NCI-H524 treated with DMSO at 0.1 percent for 48 hours (cell line): ENCODE measurements at places on chromosomes 7 and 10.

GRCh38 chr7:67018940-67019339 is 22.3 kb downstream of the TYW1 start:
- no peak for DNase-seq

GRCh38 chr7:27161214-27161720 is 4.1 kb downstream of the HOXA9 start:
- no peak for DNase-seq

DNA sequence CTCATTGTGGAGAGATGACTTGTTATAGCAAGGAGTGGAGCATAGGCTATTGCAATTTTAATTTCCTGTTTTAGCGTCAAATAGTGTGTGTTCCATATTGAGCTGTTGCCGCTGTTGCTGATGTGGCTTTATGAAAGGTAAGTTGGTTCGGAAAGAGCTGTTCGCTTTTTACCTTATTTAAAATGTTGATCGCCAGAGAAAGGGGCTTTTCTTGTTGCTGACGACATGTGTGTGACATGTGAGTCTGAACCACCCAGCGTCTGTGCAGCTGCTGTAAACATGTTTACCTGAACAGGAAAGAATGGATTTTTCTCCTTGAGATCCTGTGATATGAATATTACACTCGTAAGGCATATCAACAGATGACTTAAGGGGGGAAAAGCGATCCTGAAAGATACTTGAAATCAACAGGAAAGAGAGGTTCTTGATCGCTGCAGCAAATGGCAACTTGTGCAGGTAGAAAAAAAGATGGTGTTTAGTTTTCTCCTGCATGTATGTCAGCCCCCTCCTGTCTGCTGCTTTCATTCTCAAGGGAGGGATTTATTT is 2.5 kb downstream of the ZEB1 start:
- DNase-seq = no peak

- DNase-seq = no peak
These were observed 78.5 kb upstream of the LANCL2 start for GRCh38 chr7:55286666-55287065.

DNA sequence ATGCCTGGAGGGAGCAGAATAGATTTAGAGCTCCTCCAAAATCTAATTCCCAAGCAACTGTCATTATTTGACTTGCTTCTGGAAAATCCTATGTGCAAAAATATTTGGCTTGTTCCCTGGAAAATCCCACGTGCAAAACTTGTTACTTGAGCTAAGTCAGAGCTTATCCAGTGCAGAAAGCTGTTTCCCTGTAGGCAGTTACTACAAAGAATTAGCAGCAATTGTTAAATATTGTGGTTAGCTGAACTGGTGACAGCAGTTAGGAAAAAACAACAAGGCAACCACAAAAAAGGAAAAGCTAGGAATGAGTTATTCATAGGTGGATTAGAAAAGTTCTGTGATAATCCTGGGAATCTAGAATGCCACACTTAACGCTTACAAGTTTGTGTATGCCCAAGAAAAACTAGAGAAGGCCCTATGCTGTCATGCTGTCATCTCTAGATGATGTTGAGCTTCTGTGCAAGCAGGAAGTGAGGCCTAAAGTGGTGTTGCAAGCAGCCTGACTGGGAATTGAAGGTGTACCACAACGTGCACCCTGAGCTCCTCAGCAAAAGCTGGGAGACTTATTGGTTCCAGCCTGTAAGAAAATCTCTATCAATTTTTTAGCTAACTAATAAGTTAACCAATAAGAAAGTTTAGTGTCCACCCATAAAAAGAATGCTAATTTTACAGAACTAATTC is 738.6 kb upstream of the LRRTM3 start:
- no peak for DNase-seq

GRCh38 chr7:112509402-112509801 is 28.6 kb downstream of the LSMEM1 start:
- no peak for DNase-seq

DNA sequence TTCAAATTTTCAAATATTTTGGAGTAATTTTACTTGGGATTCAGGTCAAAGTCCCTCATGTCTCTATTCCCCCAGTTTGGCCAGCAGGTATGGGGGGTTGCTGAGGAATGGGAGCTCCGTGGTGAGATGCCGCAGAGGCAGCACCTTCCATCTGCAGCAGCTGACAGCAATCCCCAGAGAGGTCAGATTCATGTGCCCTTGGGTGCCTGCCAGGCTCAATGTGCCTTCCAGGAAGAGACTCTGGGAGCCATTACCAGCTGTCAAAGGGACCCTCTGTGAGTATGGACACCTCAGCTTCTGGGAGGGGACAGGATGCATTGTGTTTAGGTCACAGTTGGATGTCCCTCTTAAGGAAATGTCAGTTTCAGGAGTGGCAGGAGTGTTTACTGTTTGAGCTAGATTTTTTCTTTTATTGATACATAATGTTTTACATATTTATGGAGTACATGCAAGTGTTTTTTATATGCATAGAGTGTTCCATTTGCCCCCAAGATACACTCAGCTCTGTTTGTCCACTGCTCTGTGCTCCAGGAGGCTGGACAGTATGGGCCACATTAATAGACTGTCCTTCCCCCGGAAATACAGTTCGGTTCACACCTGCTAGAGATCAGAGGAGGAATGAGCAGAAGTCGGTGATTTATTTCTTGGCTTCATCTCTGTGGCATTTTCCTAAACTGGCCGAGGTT is 75.3 kb upstream of the GRB10 start:
- no peak for DNase-seq

GRCh38 chr7:73423519-73424488 is 9.8 kb upstream of the FZD9 start:
- no peak for DNase-seq

GRCh38 chr7:91064938-91065337 is 199.3 kb upstream of the FZD1 start:
- no peak for DNase-seq

GRCh38 chr10:31706464-31707092 is 222.1 kb downstream of the ARHGAP12 start:
- DNase-seq = no peak

- DNase-seq = no peak
These were observed 54.8 kb downstream of the MPP7 start for GRCh38 chr10:28248092-28248491.

- DNase-seq = no peak
These were observed 3.4 kb downstream of the FAM24B start for GRCh38 chr10:122875843-122876466.

DNA sequence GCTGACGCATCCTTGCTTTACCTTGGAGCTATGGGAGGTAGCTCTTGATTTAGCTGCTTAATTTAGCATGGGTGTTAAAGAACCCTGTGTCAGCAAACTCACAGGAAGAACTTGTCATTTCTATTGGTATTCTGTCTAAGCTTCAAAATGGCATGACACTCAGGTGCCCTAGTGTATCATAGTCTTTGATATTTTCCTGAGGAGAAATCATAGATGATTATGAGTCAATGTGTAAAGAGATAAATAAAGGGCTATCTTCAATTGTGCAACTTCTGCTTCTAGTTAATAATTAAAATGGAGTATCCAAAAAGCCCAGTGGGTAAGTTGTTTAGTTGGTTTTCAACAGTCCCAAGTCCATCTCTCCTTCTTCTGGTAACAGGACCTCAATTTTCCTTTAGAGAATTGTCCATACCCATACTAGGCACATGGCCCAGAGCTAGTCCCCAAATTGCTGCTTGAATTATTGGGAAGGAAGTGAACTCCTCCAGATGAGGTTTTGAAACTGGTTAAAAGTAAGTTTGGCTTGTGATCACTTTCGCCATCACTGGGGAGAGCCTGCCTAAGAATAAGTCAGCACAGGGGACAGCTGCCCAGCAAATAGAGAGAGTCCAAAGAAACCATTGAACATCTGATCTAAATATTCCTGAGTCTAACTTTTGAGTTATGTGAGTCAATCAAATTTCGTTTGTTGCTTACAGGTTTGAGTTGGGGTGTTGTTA is 169.0 kb upstream of the PHYHIPL start:
- DNase-seq = no peak

- no peak for DNase-seq
These were observed 22.4 kb upstream of the SEMA3C start for GRCh38 chr7:80941208-80941758.

GRCh38 chr10:21432266-21432665 is 93.2 kb downstream of the SKIDA1 start:
- DNase-seq = no peak

- DNase-seq = no peak
These were observed 4.7 kb upstream of the OPN4 start for GRCh38 chr10:86649471-86650150.

- DNase-seq = no peak
These were observed 182.8 kb downstream of the ZWINT start for GRCh38 chr10:56178210-56178609.

DNA sequence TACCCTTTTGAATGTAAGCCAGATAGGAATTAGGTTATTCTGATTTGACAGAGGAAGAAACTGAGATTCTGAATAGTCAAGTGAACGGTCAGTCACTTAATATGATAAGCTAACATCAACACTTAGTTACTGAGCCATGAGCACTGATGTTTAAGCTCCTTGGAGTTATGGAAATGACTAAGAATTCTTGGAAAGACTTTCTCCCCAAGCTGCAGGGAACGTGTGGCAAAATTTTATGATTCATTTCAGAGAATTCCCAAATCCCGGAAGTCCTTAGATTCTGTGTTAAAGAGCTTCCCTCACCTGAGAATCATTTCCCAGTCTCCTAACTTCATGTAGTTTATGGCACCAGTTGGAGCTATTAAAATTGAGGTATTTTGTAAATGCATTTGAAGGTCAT is 330.9 kb downstream of the XPNPEP1 start:
- no peak for DNase-seq

DNA sequence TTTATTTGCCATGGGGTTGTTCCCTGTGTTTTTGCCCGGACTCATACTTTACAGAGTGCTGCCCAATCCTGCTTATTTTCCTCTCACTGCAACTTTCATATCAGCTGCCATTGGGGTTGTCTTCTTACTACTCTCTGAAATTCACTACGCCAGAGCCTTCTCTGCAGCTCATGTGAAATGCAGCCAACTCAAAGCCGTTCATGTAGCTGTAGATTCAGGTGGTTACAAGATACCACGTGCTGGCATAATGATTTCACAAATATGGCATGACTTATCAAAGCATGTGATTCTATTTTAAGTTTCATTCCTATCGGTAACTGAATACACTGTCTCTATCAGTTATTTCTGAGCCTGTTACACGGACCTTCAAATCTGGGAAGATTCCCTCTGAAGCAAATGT is 130.3 kb upstream of the WNT16 start:
- no peak for DNase-seq

DNA sequence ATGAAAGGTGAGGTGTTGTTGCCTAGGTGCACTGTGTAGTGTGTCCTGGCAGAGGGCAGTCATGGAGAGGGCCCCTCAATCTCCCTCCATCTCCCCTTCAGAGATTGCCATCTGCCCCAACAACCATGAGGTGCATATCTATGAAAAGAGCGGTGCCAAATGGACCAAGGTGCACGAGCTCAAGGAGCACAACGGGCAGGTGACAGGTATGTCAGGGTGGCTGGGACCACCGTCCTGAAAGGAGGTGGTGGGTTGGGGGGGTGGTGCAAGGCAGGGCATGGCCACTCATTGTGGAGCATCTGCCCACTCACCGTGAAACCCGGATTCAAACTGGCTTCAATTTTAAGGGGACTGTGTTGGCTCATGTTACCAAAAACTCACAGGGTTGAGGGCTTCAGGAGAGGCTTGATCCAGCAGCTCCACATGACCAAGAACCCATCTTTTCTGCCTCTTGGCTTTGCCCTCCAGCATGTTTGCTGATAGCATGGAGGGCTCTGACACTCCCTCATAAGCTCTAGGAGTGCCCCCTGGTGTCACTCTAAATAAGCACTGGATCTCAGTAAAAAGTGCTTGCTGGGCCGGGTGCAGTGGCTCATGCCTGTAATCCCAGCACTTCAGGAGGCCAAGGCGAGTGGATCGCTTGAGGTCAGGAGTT is 12.2 kb downstream of the ARPC1B start:
- no peak for DNase-seq

DNA sequence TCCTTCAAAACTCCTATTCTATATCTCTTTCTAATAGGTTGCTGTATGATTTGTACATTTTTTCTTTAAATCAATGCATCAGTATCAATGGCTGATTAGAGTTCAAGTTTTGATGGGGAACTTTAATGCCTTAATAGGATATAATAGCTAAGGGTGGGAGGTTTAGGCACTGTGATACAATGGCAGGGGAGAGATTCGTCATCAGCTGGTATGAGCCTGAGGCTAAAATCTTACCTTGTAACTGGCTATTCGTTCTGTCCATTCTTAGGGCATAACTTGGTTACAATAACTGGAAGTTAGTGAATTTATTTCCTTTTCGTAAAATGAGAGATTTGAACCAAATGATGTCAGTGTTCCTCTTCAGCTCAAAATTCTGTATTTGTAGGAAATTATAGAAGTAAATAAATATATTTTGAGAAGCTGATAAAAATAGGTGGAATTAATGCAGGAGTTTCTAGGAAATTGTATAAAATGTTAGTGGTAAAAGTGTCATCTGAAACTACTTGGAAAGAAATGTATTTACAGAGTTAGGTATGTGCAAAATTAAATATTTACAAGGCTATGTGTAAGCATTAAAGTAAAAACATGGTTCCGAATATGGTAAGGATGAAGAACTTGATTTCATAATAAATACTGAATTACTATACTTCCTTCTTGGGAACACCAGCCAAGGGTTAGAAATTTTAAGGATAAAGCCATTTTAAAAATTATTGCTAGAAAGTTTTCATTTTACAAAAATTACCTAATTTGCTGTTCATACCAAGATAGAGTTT is 27.5 kb upstream of the NAMPT start:
- no peak for DNase-seq

DNA sequence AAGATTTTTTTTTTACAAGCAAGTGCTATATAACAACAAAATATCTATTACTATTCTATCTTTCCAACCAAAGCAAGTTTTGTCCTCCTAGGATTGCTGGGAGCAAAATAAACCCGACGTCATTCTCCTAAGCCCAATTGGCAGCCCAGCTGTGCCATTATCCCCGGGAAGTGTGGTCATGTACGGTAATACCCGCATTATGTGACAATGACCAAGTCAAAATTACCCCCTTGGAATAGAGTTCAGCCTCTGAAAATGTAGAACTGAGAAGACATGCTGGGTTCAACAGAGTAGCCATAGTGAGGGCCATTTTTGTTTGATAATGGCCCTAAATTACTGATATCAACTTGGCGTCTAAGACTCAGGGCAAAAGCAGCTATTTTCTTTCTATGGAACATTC is 215.5 kb downstream of the LRRTM3 start:
- DNase-seq = no peak

- DNase-seq = no peak
These were observed 91.9 kb downstream of the CNTNAP2 start for GRCh38 chr7:146208492-146208891.

- DNase-seq = no peak
These were observed 89.3 kb upstream of the DIP2C start for GRCh38 chr10:778626-779330.

DNA sequence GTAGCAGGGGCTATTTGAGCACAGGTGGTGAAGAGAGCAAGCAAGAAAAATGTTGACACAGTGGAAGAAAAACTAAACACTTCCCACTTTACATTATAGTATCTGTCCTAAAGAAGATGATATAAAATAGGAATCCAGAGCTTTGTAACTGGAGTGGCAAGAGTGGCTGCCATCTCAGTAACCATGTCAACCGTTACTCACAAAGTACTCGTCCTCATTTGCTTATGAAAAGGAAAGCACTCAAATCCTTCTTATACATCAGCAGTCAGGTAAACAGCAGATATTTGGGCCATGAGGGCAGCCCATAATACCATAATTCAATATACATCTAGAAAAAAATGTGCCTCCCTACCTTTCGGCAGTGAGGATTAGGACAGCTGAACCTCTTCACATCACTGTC is 70.1 kb downstream of the RNF216 start:
- DNase-seq = no peak
